CD8-positive, alpha-beta T cell (primary cell): ENCODE measurements at places on chromosomes 6 and 20.
A peak's percentile ranks its signal among the peaks of the same experiment; 100 is the strongest.

DNA sequence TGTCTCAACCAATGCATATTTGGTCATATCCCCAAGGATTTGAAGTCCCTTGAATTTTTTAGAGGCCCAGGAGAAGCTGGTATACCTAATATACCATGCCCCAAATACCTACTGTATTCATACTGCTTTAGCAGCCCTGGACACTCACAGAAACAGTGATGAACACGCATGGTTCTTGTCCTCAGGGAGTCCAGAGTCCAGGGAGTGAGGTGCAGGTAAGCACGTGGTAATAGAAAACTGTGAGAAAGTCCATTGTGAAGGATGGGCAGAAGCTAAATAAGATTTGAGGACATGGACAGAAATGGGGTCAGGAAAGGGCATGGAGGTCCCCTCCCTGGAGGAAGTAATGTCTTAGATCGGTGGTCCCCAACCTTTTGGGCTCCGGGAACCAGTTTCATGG is 85.4 kb downstream of the TSHZ2 start:
- DNase-seq: no peak

DNA sequence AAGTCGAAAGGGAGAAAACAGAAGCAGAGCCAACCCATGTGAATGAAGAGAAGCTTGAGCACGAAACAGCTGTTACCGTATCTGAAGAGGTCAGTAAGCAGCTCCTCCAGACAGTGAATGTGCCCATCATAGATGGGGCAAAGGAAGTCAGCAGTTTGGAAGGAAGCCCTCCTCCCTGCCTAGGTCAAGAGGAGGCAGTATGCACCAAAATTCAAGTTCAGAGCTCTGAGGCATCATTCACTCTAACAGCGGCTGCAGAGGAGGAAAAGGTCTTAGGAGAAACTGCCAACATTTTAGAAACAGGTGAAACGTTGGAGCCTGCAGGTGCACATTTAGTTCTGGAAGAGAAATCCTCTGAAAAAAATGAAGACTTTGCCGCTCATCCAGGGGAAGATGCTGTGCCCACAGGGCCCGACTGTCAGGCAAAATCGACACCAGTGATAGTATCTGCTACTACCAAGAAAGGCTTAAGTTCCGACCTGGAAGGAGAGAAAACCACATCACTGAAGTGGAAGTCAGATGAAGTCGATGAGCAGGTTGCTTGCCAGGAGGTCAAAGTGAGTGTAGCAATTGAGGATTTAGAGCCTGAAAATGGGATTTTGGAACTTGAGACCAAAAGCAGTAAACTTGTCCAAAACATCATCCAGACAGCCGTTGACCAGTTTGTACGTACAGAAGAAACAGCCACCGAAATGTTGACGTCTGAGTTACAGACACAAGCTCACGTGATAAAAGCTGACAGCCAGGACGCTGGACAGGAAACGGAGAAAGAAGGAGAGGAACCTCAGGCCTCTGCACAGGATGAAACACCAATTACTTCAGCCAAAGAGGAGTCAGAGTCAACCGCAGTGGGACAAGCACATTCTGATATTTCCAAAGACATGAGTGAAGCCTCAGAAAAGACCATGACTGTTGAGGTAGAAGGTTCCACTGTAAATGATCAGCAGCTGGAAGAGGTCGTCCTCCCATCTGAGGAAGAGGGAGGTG is 38.7 kb downstream of the ZBTB2 start:
- DNase-seq: peak; percentile 28

DNA sequence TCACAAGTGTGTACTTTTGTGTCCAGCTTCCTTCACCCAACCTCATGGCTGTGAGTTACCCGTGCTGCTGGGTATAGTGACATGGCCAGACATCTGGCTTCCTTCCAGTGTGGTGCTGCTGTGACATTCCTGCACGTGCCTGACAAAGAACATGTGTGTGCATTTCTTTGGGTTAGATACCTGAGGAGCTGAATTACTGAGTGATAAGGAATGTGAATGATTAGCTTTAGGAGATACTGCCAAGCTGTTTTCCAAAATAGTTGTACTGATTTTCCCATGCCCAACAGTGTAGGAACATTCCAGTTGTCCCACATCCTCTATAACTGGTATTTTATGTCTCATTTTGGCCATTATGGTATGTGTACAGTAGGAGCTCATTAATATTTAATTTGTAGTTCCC is 132.5 kb downstream of the PREX1 start:
- no peak for DNase-seq

GRCh38 chr6:80010288-80010687 is 5.8 kb downstream of the TTK start:
- DNase-seq: no peak

- no peak for DNase-seq
Observed at GRCh38 chr20:16273812-16274555, 299.3 kb downstream of the KIF16B start.

GRCh38 chr6:45676380-45676779 is 298.6 kb upstream of the SUPT3H start:
- DNase-seq: no peak

DNA sequence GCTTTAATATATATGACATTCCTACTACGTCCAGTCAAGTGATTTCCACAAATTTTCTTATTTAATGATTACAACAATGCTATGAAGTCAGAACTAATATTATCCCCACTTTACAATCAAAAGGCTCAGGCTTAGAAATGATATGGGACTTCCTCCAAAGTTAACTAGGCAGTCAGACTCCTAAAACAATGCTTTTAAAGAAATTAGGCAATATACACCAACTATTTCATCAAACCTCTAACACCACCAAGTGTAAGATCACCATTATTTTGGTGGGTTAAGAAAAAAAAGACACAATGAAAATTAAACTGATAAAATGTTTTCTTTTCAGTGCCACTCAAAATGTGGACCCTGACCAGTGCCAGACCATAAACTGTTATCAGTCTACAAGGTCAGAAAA is 256.1 kb upstream of the RUNX2 start:
- DNase-seq: no peak

DNA sequence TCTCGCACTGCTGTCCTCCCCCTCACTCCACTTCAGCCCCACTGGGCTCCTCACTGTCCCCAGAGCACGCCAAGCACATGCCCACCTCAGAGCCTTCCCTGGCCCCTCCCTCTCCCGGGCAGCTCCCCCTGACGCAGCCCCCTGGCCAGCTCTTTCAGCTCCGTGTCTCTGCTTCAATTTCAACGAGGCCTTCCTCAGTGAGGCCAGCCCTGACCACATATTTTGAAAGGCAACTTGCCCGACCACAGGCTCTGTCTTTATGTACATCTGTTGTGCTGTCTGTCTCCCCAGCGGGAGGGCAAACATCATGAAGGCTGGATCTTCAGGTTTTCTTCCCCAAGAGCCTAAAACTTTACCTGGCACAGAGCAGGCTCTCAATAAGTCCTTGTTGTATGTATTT is 44.6 kb downstream of the JPH2 start:
- DNase-seq: no peak

DNA sequence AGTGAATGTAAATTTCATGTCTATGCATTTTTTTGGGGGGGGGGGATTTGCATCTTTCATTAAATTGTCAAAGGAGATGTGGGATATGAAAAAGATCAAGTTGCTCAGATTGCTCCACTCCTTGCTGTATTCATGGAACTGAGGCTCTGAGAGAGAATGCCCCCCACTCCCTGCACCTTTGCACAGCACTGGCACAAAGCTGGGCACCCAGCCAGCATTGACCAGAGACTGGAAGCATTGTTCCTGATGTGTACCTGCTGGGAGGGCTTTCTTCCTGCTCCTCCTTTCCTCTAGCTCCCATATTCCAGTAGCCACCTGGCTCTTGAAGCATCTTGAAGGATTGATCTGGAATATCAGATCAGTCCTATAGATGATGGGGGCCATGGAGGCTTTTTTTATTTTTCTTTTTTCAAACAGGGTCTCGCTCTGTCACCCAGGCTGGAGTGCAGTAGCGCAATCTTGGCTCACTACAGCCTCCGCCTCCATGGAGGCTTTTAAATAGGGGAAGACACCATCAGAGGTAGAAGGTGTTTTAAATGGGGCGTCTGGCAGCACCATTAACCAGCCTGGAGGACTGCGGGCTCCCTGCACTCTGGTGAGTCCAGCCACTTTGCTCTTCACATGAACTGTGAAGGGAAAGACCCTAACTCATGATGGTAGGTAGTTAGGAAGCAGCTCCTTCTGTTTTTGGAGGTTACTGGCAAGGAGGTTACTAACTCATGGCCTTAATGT is 10.9 kb downstream of the DUSP15 start:
- DNase-seq: no peak

DNA sequence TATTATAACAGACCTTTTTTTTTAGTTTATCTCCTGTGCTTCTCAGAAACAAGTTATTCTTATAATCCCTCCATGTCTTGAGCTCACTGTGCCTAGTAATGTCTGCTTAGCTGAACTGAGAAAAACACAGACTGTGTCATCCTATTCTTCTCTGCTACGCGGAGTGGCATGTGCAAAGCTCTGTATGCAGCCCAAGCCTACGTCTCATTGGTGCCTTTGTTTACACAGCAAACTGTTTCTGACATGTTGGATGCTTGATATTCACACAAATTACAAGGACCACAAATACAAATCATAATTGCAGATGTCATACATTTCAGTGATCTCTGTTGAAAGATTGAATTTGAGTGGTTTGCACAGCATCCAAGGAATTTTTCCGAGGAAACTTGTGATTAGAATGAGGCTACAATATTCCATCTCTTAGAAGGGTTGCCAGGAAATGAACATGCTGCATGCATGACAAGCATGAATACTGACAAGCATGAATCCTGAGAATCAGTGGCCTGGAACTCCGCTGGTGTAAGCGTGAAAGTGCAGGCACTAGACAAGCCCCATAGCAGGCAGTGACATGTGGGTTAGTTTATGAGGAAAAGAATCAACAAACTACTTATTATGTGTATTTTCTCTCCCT is 128.4 kb upstream of the SGK1 start:
- DNase-seq: no peak

DNA sequence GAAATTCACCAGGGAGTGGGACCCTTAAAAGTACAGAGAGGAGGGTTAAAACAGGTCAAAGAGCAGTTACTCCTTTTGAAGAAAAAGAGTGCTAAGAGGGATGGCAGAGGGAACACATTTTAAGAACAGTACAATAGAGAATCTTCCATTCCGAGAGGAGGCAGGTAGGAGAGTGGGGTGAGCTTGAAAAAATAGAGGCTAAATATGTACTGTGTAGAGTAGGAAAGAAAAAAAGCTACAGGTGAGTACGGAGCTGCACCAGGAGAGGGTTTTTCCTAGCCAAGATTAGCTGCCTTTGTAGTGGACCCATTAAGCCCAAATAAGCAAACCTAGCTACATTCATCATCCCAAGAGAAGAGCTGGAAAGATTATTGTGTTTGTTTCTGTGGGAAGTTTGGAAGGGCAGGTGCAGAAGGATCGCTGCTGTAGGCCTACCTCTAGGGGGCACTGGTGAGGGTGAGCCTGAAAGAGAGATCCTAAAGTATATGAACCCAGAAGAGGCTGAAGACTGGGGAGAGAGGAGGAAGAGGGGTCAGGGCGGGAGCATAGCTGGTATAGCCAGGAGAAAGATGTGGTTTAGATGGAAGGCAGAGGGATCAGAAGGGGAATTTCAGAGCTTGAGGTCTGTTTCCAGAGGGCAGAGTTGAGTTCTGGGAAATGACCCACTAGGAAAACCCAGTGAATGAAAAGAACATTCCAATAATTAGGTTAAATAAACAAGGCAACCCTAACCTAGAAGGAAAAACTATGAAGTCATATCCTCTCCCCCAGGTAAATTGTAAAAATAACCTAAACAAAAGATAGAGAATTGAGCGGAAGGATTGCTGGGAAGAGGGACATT is 50.2 kb upstream of the HINT3 start:
- peak; percentile 44 for DNase-seq

GRCh38 chr6:43262780-43263313 is 19.6 kb downstream of the TTBK1 start:
- no peak for DNase-seq

- DNase-seq: peak; percentile 75
Observed at GRCh38 chr6:31128093-31128676, 7.9 kb upstream of the CDSN start.

- no peak for DNase-seq
Observed at GRCh38 chr20:8127553-8128255, 4.4 kb upstream of the PLCB1 start.

DNA sequence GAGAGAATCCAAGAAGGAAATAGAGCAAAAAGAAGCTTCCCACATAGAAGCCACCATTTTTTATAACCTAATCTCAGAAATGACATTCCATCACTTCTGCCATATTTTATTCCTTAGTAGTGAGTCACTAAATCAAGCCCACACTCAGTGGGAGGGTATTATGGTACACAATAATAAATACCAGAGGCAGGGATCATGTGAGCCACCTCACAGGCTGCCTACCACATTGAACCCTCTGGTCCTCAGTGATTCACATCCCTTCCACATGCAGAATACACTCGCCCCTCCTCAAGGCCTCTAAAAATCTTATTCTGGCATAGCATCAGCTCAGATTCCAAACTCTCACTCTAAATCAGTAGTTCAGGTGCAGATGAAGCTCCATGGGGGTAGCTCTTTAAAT is 49.4 kb downstream of the TMC2 start:
- no peak for DNase-seq

DNA sequence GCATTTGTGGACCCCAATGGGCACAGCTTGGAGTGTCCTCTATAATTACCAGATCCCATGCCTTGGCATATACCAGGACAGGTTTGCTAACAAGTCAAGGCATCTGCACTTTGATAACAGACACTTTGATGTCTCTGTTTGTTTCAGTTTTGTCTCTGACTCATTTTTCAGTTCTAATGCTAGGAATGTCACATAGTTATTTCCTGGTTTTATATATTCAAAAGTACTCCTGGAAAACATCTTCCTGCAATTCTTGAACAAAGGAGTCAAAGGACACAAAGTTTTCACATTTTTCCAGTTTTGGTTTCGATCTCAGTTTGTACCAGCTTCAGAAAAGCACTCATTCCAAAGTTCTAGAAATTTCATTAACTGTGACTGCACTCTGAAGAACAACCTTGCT is 188.1 kb downstream of the FOXC1 start:
- no peak for DNase-seq

DNA sequence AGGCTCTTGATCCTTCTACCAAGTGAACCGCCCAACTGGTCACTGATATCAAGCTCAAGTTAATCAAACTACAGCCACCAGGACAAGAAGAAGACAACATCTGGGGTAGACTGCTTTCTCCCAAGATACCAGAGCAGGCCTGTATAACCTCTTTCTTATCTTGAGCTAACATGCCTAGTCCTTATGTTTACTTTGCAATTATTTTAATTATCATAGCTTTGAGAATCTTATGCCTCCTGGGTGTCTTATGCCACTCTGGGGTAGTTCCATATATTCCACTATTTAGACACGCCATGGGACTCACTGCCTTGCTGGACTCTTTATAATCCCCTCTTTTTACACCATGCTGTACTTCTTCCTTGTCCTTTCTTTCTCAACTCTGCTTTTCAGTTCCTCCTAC is 41.5 kb upstream of the ECI2 start:
- DNase-seq: no peak

- DNase-seq: no peak
Observed at GRCh38 chr20:40933758-40934157, 94.9 kb upstream of the TOP1 start.

DNA sequence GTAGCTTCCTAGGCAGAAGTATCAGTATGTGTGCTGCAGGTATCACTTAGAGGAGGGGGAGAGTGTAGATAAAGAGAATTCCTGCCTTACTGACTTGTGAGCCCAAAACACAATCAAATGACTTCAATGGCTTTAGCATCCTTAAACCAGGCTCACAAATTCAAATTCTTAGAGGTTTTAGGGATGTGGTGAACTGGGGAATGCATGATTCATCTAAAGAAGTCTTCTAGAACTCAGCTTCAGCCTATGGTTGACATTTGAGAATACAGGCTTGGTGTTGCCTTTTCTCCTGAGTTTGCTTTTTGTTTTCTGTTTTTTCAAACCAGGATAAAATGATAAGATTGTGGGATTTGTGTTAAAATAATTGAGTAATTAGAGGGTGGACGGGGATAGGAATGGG is 14.4 kb downstream of the SNRPC start:
- no peak for DNase-seq
